ENCODE measurements at places on chromosomes 4 and X.

DNA sequence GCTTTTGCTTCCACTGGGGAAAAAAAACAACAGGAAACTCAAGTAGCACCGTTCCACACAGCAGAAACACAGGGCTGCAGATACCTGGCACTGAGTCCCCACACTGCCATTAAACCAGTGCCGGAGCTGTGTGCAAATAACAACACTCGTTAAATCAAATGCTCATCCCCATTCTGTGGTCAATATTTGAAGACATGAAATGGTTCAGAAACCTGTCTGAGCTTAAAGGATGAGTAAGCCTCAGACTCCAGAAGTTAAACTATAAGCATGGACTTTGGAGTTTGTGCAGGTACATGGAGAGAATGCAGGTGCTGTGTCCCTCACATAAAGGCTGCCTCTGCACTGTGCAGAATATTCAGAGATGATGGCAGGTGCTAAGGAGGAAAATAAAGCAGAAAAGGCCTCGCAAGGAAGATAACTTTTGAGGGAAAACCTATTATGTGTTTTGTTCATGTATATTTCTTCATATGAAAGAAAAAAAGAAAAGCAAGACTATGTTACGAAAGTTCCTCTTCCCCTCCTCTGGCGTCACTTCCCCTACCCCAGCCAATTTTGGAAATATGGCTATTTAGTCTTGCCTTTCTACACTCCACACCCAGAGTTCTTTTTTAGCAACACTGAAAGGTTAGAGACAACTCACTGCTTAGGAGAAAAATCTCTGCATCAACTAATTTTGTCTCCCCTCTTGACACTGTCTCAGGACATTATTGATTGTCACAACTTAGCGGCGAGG, 4.6 kb downstream of the MPP1 start:
- no peak for DNase-seq

DNA sequence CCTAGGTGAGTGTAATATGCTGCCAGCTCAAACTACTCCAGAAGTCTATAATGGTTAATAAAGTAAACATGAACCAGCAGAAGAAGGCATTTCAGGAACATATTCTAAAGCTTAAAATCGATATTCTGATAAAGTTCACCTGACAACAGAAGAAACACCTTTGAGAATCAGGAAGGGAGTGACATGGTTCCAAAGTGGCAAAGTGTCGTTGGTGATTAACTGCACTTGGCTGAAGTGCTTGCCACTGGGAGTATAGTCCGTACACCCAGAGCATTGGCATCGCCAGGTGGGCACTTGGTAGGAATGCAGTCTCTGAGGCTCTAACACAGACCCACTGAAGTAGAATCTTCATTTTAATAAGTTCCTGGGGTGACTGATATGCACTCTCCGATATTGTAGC, 76.0 kb upstream of the H2AZ1 start:
- DNase-seq = no peak

GRCh38 chr4:55876387-55876786, 22.9 kb downstream of the EXOC1 start:
- no peak for DNase-seq

DNA sequence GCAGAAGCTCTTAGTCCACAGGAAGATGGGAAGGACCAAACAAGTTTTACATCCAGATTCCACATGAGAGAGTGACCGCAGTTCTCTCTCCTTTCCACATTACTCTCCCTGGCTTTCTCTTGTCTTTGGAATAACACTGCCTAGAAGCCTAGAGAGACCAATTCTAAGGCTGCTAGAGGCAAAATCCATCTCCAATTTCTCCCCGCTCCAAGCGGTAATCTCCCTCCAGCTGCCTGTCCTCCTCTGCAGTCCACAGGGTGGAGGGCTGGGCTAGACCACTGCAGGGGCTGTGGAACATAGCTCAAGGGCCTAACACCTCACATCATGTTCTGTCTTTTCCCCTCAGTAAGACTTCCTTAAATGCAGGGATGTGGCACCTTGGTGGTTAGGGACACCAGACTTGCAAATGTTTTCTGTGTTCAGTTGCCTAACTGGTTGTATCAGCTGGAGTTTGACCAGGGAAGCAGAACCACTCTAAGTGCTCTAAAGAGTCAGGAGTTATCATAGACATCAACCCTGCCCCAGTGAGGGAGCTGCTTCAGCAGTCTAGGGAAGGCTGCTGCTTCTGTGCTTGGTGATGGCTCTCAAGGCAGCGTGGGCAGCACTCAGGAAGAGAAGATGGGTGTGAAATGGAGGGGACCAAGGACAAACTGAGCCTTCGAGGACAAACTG, 423.1 kb downstream of the BCOR start:
- DNase-seq = no peak

GRCh38 chrX:68299898-68300297, 133.4 kb downstream of the OPHN1 start:
- no peak for DNase-seq

All from activated T-cell treated with anti-CD3 and anti-CD28 coated beads, Interleukin-2, amount 50 U/mL, for 4 hours (primary cell).